Mesangial cell (primary cell): ENCODE measurements at places on chromosomes 11 and 22. TPM values are rescaled to one million over a fixed set of nuclear protein-coding genes. Genes with fewer than 3 reads are reported as not detected.

Gene OR6A2
- total RNA-seq = not detected in 2 replicates

Gene NPAS4
- total RNA-seq = 0.13 TPM in 1 of 2 replicates, not detected in the other

Gene RAB36
- 4.7 and 8.9 TPM in 2 replicates for total RNA-seq

Gene GLYATL2
- 0.38 and 1.1 TPM in 2 replicates for total RNA-seq

Gene ART1
- total RNA-seq = not detected in 2 replicates

Gene PRDX5
- total RNA-seq = 243 and 341 TPM in 2 replicates

Gene IFT27
- total RNA-seq = 10.6 and 21.6 TPM in 2 replicates
